Karpas-422 (cell line): ENCODE measurements at places on chromosomes 6 and 20.
A peak's percentile ranks its signal among the peaks of the same experiment; 100 is the strongest.

- no peak for DNase-seq
Measured at GRCh38 chr6:166497087-166497899, 89.2 kb downstream of the RAMACL start.

DNA sequence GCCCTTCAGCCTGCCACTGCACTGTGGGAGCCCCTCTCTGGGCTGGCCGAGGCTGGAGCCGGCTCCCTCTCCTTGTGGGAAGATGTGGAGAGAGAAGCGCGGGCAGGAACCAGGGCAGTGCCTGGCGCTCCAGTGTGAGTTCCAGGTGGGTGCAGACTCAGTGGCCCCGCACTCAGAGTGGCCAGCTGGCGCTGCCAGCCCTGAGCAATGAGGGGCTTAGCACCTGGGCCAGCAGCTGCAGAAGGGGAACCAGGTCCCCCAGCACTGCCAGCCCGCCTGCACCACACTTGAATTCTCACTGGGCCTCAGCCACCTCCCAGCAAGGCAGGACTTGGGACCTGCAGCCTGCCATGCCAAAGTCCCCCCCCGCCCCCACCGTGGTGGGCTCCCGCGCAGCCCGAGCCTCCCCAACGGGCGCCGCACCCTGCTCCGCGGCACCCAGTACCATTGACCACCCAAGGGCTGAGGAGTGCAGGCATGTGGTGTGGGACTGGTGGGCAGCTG is 205.9 kb downstream of the CLVS2 start:
- DNase-seq, result no peak

GRCh38 chr6:168575346-168576098 is 134.5 kb downstream of the SMOC2 start:
- DNase-seq, result no peak

- DNase-seq, result no peak
Measured at GRCh38 chr20:42565235-42565995, 624.3 kb downstream of the PTPRT start.

DNA sequence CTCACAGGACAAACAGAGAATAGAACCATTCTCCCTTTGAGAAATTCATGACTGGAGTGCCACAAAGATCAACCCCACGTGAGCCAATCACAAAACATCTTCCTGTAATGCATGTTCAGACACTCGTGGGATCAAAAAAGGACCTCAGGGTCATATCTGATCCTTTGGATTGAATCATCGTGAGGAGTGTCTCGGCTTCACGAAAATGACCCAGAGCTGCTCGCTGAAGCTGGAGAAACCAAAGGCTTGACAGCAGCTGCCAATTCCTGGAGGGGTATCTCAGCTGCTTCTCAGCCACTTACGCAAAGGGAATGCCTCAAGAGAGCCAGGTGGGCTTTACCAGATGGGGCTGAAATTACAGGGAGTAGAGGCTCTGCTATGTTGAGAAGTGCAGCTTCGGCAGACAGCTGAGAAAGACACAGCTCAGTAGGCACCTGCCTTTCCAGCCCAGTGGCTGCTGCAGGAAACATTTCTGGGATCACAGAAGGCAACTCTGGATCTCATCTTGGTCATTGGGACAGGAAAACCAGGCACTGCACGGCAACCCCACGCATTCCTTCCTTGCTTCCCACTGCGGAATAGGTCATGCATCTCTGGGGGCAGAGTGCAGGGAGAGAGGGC is 813.1 kb downstream of the KIF16B start:
- DNase-seq, result no peak

- no peak for DNase-seq
Measured at GRCh38 chr6:151548201-151548600, 54.4 kb downstream of the CCDC170 start.

DNA sequence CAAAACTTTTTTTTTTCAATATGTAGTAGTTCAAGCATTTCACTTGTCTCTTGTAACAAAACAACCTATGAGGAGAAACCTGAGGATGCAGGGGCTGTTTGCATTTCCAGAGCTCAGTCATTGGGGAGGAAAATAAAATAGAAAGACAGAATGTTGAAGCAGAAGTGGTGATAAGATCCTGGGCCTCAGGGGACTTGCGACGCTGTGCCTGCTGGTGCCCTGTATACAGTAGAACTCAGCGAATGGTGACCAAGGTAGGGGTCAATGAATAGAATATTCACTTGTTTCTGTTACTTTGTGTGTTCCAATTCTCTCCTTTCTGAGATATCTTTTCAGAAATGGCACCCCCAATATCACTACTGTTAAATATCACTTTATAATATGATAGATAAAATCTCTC is 271.6 kb downstream of the FARS2 start:
- DNase-seq, result no peak

GRCh38 chr6:81614292-81614691 is 138.2 kb downstream of the TENT5A start:
- no peak for DNase-seq

GRCh38 chr20:5570452-5570851 is 179.7 kb upstream of the SHLD1 start:
- peak; percentile 47 for DNase-seq

DNA sequence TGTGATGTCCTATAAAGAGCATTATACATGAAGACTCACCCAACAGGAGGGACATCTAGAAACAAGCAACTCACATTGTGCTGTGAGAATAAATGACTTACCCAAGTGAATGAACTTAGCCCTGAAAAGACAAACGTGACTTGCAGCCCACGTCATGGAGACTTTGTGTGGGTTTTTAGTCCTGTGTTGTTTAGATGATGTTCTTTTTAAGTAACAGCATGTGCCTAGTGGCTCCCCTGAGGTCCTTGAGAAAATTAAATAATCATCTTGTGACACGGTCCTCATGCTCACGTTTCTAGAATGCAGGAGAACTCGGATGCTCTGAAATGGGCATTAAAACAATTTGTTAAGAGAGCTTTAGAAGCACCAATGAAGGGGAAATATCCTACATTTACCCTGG is 165.1 kb downstream of the SASH1 start:
- no peak for DNase-seq

DNA sequence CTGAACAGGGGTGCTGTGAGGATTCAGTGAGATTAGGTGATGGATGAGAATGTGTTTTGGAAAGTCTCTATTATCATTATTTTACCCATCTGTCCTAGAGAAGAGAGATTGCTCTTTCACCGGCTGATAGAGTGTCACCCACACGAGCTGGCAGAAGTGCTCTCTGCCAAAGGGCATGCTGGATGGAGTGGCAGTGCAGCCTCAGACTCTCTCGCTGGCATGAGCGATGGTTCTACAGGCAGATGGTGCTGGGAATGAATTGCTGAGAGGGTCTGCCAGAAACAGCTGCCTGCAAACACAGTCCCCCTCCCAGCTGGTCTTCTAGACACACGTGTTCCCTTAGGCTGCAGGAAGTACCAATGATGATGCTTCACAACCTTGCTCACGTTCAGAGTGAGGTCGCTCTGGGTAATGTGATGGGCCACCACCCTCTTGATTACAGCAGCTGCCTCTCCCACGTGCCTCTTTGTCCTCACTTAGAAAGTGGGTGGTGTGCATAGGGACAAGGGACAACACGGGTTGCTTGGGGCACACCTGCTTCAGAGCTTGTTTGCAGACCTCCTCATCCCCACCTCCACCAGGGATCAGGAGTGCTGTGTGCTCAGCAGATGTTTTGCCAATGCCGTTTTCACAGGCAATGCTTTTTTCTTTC is 84.7 kb downstream of the FOXA2 start:
- DNase-seq, result no peak

- no peak for DNase-seq
Measured at GRCh38 chr6:45966340-45966739, 49.3 kb downstream of the CLIC5 start.

GRCh38 chr20:20368418-20369249 is 730 bp downstream of the INSM1 start:
- DNase-seq, result no peak

- no peak for DNase-seq
Measured at GRCh38 chr20:43477619-43478018, 19.9 kb downstream of the SRSF6 start.

- DNase-seq, result no peak
Measured at GRCh38 chr6:150349546-150349945, 19.3 kb upstream of the IYD start.

DNA sequence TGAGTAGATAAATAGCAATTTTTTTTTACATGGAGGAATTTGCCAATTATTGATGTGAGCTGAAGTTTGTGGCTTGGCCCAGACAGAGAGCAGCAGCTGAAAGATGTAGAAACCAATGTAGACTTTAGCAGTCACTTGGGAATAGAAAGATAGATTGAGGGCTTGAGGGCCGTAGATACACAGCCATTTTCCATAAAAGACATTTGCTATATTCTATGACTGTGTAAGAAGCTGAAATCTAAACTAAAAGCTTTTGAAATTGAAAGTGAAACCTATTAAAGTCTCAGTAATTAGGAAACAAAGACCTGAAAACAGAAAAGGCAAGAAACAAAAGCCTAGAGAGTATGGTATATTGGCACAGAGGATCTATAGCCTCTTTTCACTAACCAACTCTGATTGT is 332.7 kb downstream of the CENPW start:
- DNase-seq, result no peak

GRCh38 chr6:56486681-56487080 is 156.0 kb downstream of the DST start:
- no peak for DNase-seq

- DNase-seq, result no peak
Measured at GRCh38 chr20:3812259-3812681, 8.1 kb upstream of the AP5S1 start.

GRCh38 chr6:11185204-11185842 is 47.1 kb downstream of the NEDD9 start:
- DNase-seq, result no peak

DNA sequence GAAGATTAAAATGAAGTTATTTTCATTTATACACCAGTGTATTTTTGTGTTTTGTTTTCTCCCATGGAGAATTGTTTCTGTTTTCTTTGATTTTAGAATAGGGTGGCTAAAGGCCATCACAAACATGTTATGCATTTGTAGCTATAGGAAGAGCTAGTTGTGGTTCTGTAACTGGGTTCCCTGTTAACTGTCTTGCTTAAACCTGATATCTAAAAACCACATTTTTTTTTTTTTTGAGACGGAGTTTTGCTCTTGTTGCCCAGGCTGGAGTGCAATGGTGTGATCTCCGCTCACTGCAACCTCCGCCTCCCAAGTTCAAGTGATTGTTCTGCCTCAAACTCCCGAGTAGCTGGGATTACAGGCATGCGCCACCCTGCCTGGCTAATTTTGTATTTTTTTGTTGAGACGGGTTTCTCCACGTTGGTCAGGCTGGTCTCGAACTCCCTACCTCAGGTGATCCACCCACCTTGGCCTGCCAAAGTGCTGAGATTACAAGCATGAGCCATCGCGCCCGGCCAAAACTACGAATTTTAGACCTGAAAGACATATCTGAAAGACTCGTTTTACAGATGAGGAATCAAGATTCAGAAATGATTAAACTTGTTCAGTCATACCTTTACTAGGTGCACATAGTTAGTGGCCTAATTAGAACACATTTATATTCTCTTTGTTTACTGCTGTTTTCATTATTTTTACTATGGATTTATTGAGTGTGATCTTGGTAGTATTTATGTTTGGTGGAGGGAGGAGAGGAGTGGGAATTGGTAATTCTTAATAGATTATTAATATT is 18.0 kb downstream of the SCAF8 start:
- no peak for DNase-seq

DNA sequence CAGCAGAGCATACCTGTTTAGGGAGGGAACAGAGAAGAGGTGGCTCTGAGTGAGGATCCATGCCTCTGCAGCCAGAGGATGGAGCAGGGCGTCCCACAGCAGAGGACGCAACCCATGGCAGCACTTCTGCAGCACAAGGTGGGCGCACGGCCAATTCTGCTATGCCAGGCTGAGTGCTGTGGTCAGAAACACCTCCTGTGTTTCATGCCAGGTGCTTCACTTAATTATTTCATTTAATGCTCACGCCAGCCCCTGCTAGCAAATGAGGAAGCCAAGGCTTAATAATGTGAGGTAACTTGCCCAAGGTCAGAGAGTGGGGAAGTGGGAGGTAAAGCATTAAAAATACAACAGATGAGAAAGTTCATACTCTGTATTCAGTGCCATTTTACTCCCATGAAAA is 68.5 kb upstream of the PTGIS start:
- no peak for DNase-seq

GRCh38 chr6:159996087-159996622 is 27.3 kb downstream of the IGF2R start:
- no peak for DNase-seq

- DNase-seq, result no peak
Measured at GRCh38 chr6:22590423-22590822, 21.1 kb downstream of the HDGFL1 start.

- DNase-seq, result no peak
Measured at GRCh38 chr20:38272398-38272797, 11.9 kb upstream of the KIAA1755 start.

DNA sequence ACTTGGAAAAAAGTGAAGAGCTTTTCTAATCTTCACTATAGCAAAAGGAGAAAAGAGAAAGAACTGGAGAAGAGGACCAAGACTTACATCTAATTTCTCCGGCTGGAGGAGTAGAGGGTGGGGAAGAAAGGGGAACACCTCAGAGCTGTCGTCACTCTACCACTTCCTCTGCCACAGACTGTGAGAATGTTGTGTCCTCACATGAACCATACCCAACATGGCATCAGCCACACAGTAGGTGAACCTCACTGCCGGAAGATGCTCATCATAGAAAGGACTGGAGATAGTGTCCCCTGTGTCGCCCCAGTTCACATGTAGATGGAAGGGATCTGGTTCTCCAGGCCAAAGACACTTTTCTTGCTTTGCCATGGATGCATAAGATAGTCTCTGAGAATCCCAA is 604.4 kb upstream of the NOX3 start:
- no peak for DNase-seq

DNA sequence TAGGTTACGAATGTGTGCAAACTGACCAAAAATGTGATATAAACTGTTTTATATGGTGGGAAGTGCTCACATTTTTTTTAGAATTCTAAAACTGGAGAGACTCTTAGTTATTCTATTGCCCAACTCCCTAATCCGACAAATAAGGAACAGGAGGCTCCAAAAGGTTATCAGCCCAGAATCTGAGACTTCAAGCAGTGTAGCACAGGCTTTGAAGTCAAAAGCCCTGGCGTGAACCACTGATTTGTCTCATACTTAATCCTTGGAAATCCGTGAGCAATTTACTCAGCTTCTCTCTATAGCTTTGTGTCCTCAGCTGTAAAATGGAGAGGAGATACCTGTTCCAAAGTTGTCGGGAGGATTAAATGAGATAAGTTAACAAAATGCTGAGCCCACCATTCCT is 368.8 kb upstream of the SASH1 start:
- no peak for DNase-seq

DNA sequence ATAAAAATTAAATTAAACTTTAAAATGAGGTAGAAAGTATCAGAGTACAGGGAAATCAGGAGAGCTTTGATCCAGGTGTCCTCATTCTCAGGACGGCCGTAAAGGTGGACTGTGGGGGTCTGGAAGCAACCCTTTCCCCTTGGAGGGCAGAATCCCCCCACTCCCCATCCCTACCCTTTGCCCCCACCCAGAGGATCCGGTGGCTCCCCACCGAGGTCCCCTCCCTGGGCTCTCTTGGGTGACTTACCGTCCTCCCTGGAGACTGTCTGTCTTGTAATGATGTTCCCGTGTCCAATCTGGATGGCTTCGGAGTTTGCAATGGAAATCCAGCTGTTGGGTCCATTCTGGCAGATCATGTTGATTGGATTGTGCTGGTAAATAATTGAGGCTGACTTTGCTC is 7.3 kb downstream of the ZBP1 start:
- no peak for DNase-seq
